Spleen (tissue), 13 donors: ENCODE measurements at places on chromosomes 13 and 19. TPM values are rescaled to one million over a fixed set of nuclear protein-coding genes. Genes with fewer than 3 reads are reported as not detected.

The NAPSA gene
- polyA plus RNA-seq = 5.0 TPM

The ZIC5 gene
- not detected for polyA plus RNA-seq

The ATXN8OS gene
- not detected for polyA plus RNA-seq

GRCh38 chr13:29379281-29379680 is 216.2 kb downstream of the SLC7A1 start:
- no peak for DNase-seq

- no peak for DNase-seq
These were observed 13.4 kb downstream of the THOP1 start for GRCh38 chr19:2798733-2799132.

GRCh38 chr13:98959786-98960605 is 17.9 kb downstream of the DOCK9 start:
- DNase-seq = no peak

DNA sequence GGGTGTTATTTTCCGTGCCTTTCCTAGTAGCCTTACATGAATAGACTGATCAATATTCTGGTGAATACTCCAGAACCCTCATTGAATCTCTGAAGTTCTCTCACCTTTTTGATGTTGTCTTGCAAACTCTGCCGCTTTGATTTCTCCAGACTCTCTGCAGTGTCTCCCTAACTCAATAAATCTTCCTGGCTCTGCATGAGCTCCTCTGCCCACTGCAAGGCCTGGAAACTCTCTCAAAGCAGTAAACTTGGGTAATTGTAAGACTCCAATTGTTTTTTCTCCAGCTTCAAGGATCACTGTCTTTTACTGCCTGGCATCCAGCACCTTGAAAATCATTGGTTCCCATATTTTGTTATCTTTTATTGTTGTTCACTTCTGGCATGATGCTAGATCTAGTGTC is 198.4 kb downstream of the GPC5 start:
- DNase-seq = no peak

- no peak for DNase-seq
These were observed 26.7 kb downstream of the LDLR start for GRCh38 chr19:11115895-11116446.

GRCh38 chr19:2049741-2050348 is 1.2 kb downstream of the MKNK2 start:
- DNase-seq = peak; percentile 96

The ENOX1 gene
- 0.63 TPM for polyA plus RNA-seq

- no peak for DNase-seq
These were observed 48.1 kb upstream of the SERPINE3 start for GRCh38 chr13:51291341-51291740.
